ENCODE measurements at places on chromosomes 2 and 18.

- no peak for DNase-seq
Observed at GRCh38 chr2:34093790-34094189, 494.7 kb upstream of the FAM98A start.

- no peak for DNase-seq
Observed at GRCh38 chr2:134435936-134436335, 182.1 kb downstream of the MGAT5 start.

GRCh38 chr2:171858397-171858958, 35.6 kb downstream of the SLC25A12 start:
- DNase-seq = no peak

- no peak for DNase-seq
Observed at GRCh38 chr18:33960417-33960816, 264.3 kb downstream of the NOL4 start.

DNA sequence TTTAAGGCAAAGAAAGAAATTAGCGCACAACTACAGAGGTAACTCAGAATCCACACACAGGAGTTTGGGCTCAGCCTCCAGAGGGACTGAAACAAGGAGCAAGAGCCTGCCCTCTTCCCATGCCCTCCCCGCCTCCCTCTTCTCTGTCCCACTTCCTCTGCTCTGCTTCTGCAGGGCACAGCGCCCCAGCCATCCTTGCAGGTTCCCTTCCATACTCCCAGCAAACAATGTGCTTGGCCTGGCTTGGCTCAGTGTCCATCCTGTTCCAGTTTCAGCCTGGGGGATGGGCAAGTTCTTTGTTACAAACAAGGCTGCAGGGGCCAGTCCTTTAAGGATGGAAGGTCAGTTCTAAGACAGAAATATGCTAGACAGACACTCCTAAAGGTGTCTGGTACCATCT, 133.5 kb downstream of the CDH20 start:
- DNase-seq = no peak

DNA sequence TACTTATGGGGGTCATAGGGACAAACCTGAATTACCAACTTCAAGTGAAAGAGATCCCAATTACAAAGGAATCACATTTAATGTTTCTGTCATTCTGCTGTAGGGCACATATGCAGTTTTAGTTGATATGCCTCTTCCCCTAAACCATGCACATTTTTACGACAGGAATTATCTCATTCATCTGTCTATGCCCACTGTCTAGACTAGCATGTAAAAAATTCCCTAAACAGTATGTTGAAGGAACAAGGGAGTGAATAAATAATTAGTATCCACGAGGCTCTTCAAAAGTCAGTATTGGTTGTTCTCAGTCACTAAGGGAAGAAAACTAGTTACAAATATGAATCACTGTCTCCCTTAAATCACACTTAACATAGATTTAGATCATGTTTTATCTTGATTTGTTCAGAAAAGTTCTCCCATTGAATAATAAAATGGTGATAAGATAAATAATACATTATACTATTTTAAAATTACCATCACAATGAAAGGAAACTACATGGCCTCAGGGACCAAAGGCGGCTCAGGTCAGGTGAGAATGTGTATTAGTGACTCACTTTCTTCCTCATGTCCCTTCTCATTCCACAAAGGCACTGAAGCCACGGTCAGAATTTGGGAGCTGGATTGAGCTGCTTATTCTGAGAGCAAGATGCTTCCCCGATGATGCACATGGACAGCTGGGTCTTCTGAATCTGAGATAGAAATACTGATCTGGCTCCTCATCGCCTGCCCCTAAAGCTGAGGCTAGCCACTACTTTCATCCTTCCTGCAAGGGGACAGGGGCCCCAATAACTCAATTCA, 29.1 kb downstream of the DYM start:
- no peak for DNase-seq
